A549 treated with RU486 at 1 μM for 4 hours (cell line): ENCODE measurements at places on chromosomes 6 and 20. TPM values are rescaled to one million over a fixed set of nuclear protein-coding genes. Genes with fewer than 3 reads are reported as not detected.

The HCRTR2 gene
- not detected in 5 replicates for total RNA-seq

The WFDC5 gene
- total RNA-seq = not detected in 5 replicates

The TNF gene
- total RNA-seq = 0.10 to 0.19 TPM in 2 of 5 replicates, not detected in the others

The SMAP1 gene
- total RNA-seq = 11.1 to 18.1 TPM (median 16.4 TPM) in 5 replicates

The ARMC12 gene
- 0.15 to 0.46 TPM (median 0.27 TPM) in 4 of 5 replicates, not detected in the other for total RNA-seq

The ZBP1 gene
- total RNA-seq = 0.07 to 0.10 TPM in 2 of 5 replicates, not detected in the others

The GCNT2 gene
- 5.8 to 9.3 TPM (median 7.0 TPM) in 5 replicates for total RNA-seq

The MPC1 gene
- 3.6 to 4.8 TPM (median 4.0 TPM) in 5 replicates for total RNA-seq

The FILIP1 gene
- total RNA-seq = 0.19 to 0.35 TPM (median 0.29 TPM) in 5 replicates

The ANGPT4 gene
- 0.03 TPM in 1 of 5 replicates, not detected in the others for total RNA-seq

The PNLDC1 gene
- 0.11 TPM in 1 of 5 replicates, not detected in the others for total RNA-seq

The RNGTT gene
- 5.6 to 10.2 TPM (median 8.7 TPM) in 5 replicates for total RNA-seq
